Activated CD8-positive, alpha-beta memory T cell treated with anti-CD3 and anti-CD28 coated beads for 1 hour (primary cell): ENCODE measurements at places on chromosomes 1 and 21.
A peak's percentile ranks its signal among the peaks of the same experiment; 100 is the strongest.

DNA sequence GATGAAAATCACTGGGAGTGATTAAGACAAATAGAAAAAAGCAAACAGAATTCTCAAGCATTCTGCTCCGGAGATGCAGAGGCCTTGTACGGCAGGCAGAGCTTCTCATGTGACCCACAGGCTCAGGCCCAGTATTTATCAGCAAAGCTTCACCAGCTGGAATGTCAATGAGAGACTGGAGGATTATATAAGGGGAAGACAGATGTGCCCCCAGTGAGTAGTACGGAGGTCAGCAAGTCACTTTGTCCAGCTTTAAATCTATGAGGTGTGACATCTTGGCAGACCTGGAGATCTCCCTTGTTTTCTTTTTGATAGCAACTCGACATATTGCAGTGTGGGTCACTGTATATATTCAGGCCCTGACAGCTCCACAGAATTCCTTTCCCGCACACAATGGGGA, 106.8 kb downstream of the HHIPL2 start:
- DNase-seq: no peak

DNA sequence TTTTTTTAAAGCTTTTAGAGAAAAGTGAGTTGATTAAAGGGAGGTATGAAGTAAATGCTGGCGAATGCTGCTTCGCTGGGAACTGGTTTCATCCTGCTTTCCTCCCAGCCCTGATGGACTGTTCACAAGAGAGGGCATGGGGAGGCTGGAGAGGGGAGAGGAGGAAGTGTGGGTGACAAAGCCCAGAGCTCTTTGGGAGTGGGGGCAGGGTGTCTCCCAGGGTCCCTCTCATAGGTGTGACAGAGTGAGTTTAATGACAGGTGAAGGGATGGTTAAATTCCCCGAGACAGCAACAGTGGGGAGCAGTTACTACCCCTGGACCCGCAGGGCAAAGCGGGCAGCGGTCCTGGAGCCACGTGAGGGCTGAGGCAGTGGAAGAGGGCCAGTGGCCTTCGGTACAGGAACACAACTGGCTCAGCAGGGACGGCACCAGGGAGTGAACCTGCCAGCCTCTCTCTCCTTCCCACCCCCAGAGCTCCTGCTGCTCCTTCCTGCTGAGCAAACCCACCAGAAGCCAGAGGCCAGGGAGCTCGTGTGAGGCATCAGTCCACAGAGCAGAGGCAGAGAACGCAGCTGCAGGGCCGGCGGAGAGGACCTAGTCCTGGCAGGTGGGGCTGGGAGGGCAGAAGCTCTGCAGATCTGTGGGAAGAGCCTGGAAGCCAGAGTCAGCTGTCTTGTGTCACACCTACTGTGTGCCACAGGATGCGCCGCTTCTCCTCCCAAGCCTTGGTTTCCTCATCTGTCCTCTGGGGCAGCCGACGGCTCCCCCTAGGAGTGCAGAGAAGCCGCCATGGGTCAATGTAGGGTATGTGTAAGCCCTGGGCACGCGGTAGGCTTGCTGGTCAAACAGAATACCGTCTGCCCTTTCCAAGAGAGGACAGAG, 20.9 kb upstream of the LRP8 start:
- DNase-seq: no peak

DNA sequence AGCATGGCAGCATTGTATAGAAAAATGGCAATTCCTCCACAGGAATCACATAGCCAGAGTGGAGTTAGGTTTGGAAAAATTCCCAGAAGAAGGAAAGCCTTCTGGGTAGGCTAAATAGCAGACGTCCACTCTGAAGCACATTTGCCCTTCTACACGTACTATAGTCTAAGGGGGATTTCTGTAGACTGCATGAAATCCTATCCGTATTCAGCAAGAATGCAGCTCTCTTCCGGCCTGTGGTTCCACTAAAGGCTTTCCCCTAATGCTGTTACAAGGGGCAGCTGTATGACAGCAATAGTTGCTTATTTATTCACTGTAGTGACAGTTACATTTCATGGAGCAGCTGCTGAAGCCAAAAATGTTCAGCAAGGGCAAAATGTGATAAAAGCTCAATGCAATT, 263.6 kb downstream of the RWDD3 start:
- no peak for DNase-seq

DNA sequence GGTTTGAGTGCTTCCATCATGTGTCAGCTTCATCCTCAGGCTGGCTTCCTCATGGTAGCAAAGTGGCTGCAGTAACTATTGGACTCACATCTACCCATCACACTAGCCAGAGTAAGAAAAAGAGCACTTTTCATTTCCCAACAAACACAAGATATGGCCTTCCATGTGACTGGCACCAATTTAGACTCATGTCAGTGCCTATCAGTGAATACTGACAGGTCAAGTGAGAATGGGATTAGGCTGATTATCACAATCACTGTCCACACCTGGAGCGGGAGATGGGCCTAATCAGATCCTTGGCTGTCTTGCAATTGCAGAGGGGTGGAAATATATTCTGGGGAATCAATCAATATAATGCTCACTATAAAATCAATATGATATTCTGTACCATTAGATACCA, 2.9 kb upstream of the RABGAP1L start:
- no peak for DNase-seq

DNA sequence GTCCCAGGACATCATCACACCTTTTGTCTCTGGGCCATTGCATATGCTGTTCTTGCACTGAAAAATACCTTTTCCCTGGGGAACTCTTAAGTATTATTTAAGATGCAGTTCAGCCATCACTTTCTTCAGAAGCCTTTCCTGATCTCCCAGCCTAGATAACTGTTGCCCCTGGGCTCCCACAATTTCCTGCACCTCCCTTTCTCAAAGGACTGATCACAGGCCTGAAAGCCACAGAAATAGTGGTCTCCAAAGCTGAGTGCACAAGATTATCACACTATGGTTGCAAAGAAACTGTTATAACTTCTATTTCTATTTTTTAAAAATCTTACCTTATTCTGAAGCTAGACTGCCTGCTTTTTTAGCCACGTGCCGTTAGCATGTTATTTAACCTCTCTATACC, 2.8 kb upstream of the ZSCAN20 start:
- DNase-seq: no peak

DNA sequence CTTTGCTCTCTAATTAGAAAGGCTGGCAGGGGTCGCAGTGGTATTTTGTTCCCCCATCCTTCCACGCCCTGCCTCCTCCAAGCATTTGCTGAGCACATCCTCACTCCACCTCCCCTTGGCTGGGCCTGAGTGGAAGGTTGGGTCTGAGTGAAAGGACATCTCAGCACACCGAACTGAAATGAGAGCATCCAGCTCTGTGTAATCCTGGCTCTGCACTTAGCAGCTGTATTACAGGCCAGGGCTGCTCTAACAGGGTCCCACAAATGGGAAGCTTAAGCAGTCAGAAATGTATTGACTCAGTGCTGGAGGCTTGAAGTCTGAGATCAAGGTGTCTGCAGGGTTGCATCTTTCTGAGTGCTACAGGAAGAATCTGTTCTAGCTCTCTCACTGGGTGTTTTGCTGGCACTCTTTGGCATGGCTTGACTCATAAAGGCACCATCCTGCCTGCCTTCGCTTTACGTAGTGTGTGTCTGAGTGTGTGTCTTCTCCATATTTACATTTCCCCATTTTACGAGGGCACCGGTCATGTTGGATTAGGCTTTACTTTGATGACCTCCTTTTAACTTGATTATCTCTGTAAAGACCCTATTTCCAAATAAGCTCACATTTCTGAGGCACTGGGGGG, 48.5 kb upstream of the IGSF21 start:
- no peak for DNase-seq

DNA sequence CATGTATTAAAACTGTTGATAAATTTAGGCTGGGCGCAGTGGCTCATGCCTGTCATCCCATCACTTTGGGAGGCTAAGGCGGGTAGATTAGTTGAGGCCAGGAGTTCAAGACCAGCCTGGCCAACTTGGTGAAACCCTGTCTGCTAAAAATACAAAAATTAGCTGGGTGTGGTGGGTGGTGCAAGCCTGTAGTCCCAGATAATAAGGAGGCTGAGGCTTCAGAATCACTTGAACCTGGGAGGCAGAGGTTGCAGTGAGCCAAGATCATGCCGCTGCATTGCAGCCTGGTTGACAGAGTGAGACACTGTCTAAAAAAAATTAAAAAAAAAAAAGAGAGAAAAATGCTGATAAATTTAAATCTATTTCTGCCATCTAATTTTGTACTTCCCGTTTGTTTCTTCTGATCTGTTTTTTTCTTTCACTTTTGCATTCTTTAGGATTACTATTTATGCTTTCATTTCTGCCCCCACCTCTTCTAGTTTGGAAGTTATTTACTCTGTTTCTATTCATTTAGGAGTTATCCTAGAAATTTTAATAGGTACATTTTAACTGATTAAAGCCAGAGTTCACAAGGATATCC, 3.2 kb upstream of the DENND1B start:
- no peak for DNase-seq

GRCh38 chr1:111855260-111855659, 99.6 kb downstream of the DDX20 start:
- no peak for DNase-seq

- no peak for DNase-seq
Measured at GRCh38 chr21:31728952-31729351, 3.0 kb downstream of the SCAF4 start.

DNA sequence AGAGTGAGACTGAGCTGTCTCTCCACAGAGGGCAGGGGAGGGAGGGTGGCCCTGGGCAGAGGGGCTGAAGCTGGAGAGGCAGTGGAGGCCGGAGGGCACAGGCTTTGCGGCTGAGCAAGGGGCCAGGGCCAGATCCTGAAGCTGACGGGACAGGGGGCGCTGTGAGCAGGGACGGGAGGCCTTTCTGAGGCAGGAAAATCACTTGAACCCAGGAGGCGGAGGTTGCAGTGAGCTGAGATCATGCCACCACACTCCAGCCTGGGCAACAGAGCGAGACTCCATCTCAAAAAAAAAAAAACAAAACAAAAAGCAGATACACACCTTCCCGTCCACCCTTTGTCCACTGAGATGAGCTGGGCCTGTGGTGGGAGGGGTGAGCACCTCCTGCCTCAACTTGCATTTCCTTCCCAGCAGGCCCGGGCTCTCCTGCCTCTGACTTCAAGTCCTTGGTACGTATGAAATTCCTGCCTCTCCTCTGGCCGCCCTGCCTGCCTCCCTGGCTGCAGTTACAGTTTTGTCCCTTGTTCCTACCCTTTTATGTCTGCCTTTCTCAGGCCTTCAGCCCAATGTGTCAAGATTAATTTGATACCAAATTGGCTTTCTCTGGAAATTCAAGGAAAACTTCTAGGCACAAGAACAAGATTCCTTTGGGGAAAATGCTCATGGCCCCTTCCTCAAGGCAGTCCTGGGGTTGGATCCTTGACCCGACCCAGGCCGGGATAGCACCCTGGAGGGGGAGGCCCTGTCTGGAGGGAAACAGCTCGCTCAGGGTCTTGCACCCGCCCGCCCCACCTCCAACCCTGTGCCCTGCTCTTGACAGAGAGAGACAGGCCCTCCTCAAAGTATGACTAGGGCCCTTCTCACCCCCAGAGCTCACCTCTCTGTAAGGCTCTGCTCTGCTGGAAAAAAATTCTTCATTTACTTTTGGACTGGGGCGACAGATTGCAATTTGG, 11.2 kb upstream of the ADAMTSL4 start:
- DNase-seq: no peak

DNA sequence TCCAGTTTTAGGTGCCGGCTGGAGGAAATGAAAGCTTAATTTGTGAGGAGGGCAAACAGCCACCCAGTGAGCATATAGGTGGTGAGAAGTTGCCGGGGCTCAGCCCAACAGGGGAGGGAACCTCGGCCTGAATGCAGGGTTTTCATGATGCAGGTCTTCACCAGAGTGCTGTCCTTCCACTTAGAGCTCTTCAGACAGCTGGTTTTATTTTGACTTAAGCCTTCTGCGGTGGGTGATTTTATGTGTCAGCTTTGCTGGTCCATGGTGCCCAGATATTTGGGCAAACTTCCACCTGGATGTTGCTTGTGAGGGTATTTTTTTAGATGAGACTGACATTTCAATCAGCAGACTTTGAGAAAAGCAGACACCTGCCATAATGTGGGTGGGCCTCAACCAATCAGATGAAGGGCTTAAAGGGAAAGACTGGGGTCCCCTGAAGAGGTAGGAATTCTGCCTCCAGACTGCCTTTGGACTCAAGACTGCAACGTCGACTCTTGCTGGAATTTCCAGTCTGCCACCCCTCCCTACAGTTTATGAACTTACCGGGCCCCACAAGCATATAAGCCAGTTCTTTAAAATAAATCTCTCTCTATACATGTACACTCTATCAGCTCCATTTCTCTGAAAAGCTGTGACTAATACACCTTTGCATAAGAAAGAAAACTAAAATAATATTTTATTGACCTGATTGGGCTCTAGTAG, 72.8 kb downstream of the RHOU start:
- DNase-seq: no peak

DNA sequence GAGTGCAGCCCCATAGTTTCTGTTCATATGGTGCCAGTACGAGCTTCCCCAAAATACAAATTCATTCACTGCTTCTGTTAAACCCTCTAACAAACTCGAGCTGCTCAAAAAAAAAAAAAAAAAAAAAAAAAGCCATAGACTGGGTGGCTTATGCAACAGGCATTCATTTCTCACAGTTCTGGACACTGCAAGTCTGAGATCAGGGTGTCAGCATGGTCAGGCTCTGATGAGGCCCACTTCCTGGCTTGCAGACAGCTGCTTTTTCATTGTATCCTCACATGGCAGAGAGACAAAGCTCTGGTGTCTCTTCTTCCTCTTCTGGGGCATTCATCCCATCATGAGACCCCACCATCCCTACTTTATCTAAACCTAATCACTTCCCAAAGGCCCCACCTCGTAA, 121.6 kb downstream of the PTBP2 start:
- no peak for DNase-seq

DNA sequence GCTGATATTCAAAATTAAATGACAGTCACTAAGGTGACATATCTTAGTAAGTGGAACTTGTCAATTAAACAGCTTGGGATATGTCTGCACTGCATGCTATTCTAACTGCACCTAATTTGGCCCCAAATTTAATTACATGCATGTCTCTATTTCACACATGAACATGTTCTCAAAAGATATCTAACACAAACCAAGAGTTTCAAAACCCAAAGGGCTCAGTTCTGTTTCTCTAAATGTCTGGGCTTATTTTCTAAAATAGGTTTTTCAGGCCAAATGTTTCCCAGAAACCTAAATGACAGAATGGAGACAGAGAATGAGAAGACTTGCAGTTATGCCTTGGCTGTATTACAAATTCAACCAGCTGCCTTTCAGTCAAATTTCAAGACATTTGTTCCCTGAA, 11.3 kb downstream of the RAB29 start:
- DNase-seq: no peak

GRCh38 chr1:23451441-23451840, 26.9 kb upstream of the TCEA3 start:
- no peak for DNase-seq

GRCh38 chr1:198681831-198682759, 43.3 kb downstream of the PTPRC start:
- peak; percentile 68 for DNase-seq

- DNase-seq: no peak
Measured at GRCh38 chr1:36107394-36107793, 17.6 kb downstream of the COL8A2 start.

DNA sequence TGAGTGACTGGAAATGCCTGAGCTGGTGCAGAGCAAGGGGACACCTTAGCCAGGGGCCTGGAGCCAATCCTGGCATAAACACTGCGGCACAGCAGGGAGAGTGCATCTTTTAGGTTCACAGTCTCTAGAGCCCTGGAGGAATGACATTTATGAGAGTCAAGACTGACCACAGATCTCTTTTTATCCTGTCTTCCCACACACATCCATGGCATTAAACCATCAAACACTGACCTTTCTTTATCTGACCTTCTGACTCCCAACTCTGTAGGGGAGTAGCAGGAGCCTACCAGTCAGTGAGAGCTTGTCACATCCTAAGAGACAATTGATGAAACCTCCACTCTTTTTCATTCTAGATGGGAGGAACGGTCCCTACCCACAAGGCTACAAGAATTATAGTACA, 7.9 kb downstream of the CD34 start:
- no peak for DNase-seq
